ENCODE measurements at places on chromosomes 5 and 9.
A peak's percentile ranks its signal among the peaks of the same experiment; 100 is the strongest.

DNA sequence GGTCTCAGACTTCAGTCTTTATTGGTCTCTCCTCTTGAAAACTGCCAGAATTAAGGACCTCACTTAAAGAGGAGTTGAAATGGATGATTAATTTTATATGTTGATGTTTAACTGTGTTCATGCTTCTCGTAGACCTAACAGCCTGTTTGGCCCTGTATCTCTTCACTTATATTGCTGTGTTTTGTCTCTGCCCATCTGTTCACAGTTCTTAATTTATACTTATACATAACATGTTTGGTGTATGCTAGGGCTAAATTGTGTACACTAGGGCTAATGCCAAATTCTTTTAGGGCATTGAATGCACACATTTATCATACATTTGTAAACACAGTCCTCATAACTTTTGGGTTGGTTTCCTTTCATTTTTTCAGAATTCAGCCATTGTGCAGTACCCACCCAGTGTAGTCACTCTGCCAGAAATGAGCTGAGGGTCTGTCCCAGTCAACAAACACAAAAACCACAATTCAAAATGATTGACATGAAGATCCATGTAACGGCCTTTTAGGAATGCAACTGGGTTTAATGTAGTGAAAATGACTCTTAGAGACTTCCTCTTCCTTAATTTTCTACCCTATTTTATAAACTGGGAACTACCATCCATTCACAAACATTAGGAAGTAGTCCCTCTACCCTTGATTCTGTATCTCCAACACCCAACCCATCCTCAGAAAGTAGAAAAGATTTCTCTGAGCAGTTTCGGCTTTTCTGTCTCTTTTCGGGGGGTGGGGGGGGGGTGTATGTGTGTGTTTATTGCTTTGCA, 668.8 kb upstream of the KLF4 start:
- DNase-seq: no peak

DNA sequence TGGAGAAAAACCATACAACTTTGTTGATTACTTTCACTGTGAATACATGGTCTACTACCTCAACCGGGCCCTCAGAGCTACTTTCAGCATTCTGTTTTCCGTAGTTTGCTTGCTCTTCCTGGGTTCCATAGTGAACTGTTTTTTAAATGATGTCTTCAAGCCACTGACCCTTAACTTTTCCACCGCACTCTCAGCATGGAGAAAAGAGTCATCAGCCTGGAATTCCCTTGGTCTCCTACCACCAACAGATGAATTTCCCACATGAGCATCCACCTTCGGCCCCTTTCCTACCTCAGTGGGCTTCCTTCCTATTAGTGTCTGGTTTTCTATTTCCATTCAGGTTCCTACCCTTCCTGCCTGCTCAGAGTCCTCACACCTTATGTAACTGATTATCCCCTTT, 135.9 kb upstream of the ADAMTSL1 start:
- no peak for DNase-seq

DNA sequence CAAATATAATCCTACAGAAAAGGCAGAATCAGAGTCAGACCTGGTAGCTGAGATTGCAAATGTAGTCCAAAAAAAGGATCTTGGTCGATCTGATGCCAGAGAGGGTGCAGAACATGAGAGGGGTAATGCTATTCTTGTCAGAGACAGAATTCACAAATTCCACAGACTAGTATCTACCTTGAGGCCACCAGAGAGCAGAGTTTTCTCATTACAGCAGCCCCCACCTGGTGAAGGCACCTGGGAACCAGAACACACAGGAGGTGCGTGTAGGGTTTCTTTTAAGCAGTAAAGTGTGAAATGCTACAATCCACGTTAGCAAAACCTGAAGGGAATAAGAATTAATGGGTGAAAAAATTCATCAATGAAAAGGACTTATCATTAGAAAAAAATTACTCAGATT, 145.8 kb downstream of the GIN1 start:
- DNase-seq: no peak

DNA sequence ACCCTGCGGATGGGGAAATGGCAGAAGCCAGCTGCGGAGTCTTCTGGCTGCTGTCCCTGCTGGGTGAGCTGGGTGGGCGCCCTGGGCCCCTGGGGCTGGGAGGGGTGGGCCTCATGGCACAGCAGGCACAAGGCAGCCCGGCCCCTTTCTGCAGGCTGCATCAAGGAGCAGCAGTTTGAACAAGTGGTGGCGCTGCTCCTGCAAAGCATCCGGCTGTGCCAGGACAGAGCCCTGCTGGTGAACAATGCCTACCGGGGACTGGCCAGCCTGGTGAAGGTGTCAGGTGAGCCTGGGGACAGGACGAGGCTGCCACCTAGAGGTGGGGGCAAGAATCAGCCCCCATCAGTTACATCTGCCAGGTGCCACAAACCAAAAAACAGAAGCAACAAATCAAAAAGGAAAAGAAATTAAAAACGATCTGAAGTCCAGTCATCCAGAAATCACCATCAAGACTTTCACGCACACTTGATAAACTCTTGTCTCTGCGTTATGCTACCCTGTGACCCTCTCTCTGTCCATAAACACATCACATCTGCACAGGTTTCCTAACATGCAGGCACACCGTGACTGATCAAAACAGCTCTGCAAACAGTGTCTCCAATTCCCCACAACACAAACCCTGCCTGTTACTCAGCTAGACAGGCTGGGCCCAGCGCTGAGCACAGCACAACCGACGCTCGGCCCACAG, 13.9 kb downstream of the REXO4 start:
- DNase-seq: no peak

DNA sequence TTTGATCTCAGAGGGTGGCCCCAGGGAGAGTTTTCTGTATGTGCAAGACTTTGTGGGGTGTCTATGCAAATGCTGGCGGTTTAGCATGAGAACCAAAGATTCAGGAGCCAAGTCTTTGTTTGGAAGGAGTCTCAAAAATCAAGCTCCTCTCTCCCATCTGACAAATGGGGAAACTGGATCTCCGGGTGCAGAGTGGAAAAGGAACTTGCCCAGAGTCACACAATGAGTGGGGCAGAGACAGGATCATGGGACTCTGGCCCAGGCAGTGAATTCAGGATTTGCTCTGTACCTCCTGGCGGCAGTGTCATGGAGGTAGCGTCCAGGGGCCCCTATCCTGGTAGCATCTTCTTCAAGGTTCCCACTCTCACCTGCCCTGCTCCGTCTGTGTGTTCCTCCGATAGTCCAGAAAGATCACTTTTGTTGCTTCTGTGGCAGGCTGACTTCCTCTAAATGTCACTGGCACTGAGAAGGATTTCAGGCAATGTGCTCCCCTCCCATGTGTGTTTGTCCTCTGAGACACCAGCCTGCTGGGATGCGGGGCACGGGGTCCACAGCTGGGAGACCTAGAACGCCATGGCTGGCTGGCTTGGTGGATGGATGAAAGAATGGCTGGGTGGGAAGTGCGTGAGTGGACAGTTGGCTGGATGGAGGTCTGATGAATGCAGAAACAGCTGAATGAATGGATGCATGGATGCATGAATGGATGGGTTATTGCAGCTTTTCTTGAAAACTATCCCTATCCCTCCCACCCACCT, 3.6 kb downstream of the CCL19 start:
- DNase-seq: no peak

- DNase-seq: no peak
Measured at GRCh38 chr9:124257070-124257843, 492 bp upstream of the NEK6 start.

- peak; percentile 79 for DNase-seq
Measured at GRCh38 chr9:18459962-18460584, 13.9 kb upstream of the ADAMTSL1 start.

GRCh38 chr5:142283304-142283703, 41.5 kb downstream of the SPRY4 start:
- no peak for DNase-seq

DNA sequence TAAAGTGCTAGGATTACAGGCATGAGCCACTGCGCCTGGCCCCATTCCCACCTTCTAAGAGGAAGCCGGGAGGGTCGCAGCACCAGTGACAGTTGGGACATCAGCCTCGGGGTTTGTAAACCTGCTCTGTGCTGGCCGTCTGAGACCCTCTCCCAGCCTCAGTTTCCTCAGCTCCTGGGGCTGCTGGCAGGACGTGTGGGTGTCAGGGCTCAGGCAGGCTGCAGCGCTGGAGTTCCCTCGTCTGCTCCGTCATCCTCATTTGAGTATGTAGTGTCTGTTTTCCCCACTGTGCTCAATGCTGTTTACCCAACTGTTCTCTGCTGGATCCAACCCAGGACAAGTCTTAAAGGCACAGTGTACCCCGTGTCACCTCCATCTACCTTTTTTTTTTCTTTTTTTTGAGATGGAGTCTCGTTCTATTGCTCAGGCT, 2.0 kb upstream of the NINJ1 start:
- no peak for DNase-seq

- no peak for DNase-seq
Measured at GRCh38 chr5:128350705-128351104, 187.3 kb downstream of the FBN2 start.

DNA sequence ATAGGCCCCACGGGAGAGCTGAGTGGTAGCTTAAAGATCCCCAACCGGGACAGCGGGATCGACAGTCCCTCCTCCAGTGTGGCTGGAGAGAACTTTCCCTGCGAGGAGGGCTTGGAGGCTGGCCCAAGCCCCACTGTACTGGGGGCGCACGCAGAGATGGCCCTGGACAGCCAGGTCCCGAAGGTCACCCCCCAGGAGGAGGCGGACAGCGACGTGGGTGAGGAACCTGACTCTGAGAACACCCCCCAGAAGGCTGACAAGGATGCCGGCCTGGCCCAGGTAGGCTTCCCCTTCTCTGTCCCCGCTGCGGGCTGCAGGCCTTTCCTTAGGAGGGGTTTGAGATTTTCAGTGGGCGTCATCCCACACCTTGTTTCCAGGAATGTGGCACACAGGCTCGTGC, 29.1 kb downstream of the FGD3 start:
- no peak for DNase-seq

DNA sequence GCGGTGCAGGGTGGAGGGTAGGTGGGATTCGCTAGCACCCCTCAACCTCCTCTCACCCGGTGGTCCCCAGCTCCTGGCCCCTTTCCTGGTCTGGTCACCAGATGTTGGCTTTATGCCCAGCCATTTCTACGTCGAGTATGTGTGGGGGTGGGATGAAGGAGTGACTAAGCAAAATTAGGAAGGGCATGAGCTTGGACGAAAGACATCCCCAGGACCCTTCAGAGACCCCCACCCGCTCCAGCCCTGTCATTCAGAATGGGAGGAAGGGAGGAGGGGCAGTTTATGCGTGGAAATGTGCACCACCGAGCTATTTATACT, 742 bp downstream of the BHMT2 start:
- DNase-seq: no peak

DNA sequence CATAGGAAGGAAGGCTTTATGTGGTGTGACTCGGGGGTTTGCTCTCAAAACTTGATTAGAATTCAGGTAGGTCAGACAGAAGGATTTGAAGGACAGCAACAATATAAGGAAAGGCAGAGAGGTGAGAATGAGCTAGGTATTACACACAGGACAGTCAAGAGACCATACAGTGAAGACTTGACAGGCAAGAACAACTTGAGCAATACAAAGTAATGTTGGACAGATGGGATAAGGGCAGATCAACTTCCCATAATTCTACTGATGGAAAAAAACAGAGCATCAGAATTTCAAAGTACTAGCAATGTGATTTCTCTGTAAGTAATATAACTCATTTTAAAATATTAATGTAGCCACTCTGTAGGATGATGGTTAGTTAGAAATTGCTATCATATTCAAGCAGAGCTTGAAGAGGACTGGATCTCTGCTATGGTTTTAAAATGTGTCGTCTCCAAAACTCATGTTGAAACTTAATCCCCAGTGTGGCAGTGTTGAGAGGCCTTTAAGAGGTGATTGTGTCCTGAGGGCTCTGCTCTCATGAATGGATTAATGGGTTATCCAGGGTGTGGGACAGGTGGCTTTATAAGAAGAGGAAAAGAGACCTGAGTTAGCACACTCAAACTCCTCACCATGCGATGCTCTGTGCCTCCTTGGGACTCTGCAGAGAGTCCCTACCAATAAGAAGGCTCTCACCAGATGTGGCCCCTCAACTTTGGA, 22.4 kb upstream of the HOMER1 start:
- DNase-seq: no peak

GRCh38 chr5:53616939-53617549, 56.6 kb downstream of the NDUFS4 start:
- no peak for DNase-seq

DNA sequence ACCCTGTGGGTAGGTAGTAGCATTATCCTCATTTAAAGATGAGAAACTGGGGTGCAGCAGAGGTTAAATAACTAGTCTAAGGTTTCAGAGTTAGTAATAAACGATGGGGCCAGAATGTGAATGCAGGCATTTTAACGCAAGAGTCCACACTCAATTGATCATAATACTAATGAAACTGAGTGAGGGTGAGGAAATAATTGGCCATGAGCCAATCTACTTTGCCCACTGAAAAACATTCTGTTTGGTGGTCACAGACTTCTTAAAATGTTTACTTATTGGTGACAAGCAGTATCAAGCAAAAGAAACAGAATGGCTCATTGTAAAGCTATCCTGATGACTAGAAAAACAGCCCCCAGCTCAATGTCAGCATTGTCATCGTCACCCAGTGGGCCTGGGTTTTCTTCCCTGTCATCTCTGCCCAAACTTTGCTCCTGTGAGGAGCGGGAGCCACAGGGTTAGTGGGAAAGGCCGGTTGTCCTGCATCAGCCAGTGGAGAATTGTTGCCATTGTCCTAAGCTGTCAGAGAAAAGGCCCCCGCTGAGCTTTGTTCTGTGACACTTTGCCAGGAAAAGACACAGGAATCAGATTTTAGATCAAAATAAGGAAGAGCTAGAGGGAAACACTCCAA, 77.3 kb upstream of the MAN2A1 start:
- DNase-seq: no peak

DNA sequence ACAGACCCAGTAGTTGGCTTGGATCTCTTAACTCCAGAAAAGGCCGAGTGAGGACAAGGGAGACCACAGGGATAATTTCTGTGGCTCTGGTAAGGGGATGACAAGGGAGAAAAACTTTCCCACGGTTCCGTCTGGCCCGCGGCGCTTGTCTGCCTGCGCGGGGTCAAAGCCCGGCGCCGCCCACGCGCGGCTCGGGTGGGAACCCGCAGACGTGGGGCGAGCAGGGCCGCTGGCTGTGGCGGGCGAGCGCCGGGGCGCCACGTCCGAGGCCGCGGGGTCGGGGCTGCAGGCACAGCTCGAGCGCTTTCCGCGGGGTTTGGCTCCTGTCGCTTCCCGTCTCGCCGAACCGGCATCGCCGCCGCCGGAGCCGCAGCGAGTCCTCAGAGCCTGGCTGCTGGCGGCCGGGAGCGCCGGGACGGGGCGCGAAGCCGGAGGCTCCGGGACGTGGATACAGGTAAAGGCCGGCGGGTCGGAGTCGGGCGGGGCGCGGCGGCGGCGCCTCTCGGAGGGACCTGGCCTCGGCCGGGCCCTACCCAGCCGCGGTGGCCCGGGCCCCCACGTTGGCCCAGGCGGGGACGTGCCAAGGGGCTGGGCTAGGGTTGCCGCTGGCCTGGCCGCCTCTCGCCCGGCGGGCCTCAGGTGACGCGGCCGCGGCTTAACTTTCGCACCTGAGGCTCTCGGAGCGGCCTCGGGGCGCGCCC, at the start of gene RNF180:
TSS of gene RNF180 (plus strand) at position 344 of the 701 bp plus-strand sequence. CDS start 34,965 bp downstream, outside the sequence.
- no peak for DNase-seq

GRCh38 chr5:15615859-15616258, 115.9 kb downstream of the FBXL7 start:
- DNase-seq: no peak

- DNase-seq: no peak
Measured at GRCh38 chr9:121947775-121948174, 145.3 kb downstream of the TTLL11 start.

GRCh38 chr9:101923451-101923850, 185.0 kb upstream of the GRIN3A start:
- no peak for DNase-seq

GRCh38 chr5:75185763-75186162, 50.9 kb downstream of the ANKRD31 start:
- no peak for DNase-seq

- DNase-seq: no peak
Measured at GRCh38 chr5:462051-462481, 19.1 kb downstream of the EXOC3 start.

Measured in pulmonary artery endothelial cell (primary cell).